ENCODE measurements at places on chromosomes 4 and X. TPM values are rescaled to one million over a fixed set of nuclear protein-coding genes. Genes with fewer than 3 reads are reported as not detected.

- no peak for DNase-seq
- no peaks in the 10 kb centered on the region for H3K36me3 ChIP-seq
- H3K4me1 ChIP-seq: peaks cover 1% of the 10 kb centered on the region
- no peak overlapping the region for H3K27ac ChIP-seq
- H3K27me3 ChIP-seq: peaks cover 6% of the 10 kb centered on the region
Measured at GRCh38 chr4:1975391-1975801, 33.4 kb downstream of the NELFA start.

DNA sequence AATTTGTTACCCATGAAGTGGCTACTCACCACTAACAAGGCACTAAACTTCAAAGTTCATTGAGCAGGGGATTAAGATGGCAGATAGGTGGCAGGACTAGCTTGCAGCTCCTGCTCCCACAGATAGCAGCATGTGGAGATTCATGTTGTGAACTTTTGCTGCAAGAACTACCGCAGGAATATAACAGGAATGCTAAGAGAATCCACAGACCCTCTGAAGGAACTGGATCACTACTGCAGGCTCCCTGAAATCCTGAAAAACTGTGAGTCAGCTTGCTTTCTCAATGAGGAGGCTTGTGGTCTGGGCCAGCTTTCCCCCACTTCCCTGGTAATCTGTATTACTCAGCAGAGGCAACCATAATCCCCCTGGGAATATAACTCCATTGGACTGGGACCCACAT lies 118.5 kb upstream of the VCX2 start:
- no peaks in the 10 kb centered on the region for H3K27me3 ChIP-seq
- H3K36me3 ChIP-seq: no peaks in the 10 kb centered on the region
- H3K4me3 ChIP-seq: no peak overlapping the region

DNA sequence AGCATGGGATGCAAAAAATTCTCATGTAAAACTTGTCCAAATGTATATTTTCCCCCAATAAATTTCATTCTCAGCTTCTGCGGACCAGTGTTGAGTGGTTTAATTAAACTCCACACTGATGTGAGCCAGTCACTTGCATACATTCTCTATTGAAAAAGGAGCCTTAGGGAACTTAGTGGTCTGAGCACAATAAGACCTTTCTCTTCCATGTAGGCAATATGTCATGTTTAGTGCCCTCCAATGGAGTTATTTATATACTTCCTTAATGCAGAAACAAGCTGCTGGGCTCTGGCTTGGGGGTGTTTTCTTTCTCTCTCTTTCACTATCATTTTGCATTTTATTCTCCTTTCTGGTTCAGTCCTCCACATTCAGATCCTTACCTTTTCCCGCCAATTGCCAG lies 196.9 kb downstream of the ANAPC10 start:
- DNase-seq: no peak
- no peaks in the 10 kb centered on the region for H3K36me3 ChIP-seq
- no peaks in the 10 kb centered on the region for H3K27me3 ChIP-seq
- peak overlapping the region; percentile 19 for H3K27ac ChIP-seq

DNA sequence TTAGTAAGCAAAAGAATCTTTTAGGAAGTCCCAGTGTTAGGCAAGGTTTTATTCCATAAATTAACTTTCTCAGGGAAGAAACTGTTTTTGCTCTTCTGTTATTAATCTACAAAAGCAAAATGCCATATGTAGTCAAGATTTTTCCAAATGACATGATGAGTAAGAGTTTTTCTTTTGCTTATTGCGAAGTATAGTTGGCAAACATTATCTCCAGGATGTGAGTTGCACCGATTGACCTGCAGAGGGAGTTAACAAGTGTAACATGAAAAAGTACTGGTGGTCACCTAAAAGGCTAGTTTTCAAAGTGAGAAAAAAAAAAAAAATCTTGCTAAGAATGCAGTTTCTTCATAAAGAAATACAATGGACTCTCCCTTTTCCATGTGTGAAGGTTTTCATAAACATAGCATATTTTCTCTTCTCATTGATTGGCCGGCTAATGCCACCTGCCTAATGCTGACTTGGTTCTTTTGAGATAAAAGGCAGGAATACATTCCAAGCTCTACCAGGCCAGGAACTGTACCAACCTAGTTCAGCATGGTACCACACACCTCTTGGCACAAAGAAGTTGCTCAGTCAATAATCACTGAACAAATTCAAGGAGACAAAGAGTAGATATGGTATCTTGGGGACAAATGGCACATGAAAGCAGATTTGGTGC lies 100.2 kb downstream of the LNX1 start:
- H3K27me3 ChIP-seq: no peaks in the 10 kb centered on the region
- peaks cover 10% of the 10 kb centered on the region for H3K36me3 ChIP-seq
- no peak for DNase-seq
- H3K4me3 ChIP-seq: no peak overlapping the region
- H3K27ac ChIP-seq: no peak overlapping the region

DNA sequence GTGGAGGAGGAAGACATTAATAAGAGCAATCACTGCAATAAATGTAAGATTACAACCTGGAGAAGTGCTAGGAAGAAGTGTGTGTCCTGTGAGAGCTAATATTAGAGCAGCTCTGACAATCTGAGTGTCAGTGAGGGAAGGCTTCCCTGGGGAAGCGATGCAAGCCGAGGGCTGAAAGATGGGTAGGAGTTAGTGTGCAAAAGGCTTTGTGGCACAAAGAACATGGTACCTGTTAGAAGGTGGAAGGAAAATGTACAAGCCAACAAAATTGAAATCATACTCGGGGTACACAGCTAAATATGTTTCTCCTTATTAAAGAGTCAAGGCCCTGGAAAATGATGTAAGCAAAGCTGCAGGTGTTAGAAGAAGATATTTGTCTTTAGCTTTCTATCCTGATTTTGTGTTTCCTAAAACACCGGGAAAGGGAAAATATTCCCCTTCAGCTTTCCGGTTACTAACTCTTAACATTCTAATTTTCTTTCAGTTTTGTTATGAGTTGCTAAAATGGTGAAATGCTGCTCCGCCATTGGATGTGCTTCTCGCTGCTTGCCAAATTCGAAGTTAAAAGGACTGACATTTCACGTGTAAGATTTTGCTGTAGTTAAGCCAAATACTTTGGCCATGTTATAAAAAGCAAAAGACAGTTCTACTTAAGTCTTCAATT lies 808 bp downstream of the THAP6 start:
- H3K36me3 ChIP-seq: no peaks in the 10 kb centered on the region
- peaks cover 4% of the 10 kb centered on the region for H3K4me1 ChIP-seq
- no peak for DNase-seq
- H3K27me3 ChIP-seq: peaks cover 2% of the 10 kb centered on the region
- H3K4me3 ChIP-seq: no peak overlapping the region
- peak overlapping the region; percentile 88 for H3K27ac ChIP-seq

- no peak overlapping the region for H3K27ac ChIP-seq
- H3K27me3 ChIP-seq: no peaks in the 10 kb centered on the region
- H3K4me3 ChIP-seq: no peak overlapping the region
- no peaks in the 10 kb centered on the region for H3K4me1 ChIP-seq
- DNase-seq: no peak
- H3K36me3 ChIP-seq: no peaks in the 10 kb centered on the region
Measured at GRCh38 chr4:10225096-10225495, 108.5 kb upstream of the WDR1 start.

DNA sequence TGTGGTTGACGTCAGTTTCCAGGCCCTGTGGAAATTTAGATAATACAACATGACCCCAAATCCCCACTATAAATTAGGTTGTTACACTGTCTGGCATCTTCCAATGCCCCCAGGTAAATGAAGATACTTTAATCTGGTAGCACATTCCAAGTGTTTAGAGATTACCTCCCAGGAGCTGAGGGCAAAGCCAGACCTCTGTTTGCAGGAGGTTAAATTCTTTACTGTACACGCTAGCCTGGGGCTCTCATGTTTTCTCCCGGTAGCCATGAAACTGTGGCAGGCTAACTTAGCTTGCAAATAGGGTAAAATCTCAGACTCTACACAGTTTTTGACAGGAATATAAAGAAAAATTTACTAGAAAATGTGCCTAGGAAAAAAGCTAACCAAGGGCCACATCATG lies 450.0 kb downstream of the PDGFC start:
- peaks cover 2% of the 10 kb centered on the region for H3K4me1 ChIP-seq
- H3K36me3 ChIP-seq: no peaks in the 10 kb centered on the region
- H3K4me3 ChIP-seq: no peak overlapping the region
- H3K27me3 ChIP-seq: no peaks in the 10 kb centered on the region
- H3K27ac ChIP-seq: no peak overlapping the region
- no peak for DNase-seq

GRCh38 chr4:124806403-124806802 lies 93.9 kb upstream of the ANKRD50 start:
- no peaks in the 10 kb centered on the region for H3K27me3 ChIP-seq
- H3K4me3 ChIP-seq: no peak overlapping the region
- H3K27ac ChIP-seq: no peak overlapping the region
- peaks cover 2% of the 10 kb centered on the region for H3K36me3 ChIP-seq
- DNase-seq: no peak

Gene MAD2L1
- total RNA-seq: 13.7 TPM

Gene BMPR1B
- total RNA-seq: 2.4 TPM

Gene CDK16
- 181 TPM for total RNA-seq

Gene SPANXN3
- total RNA-seq: not detected

Gene STX18
- 26.3 TPM for total RNA-seq

Gene MAGEA11
- total RNA-seq: not detected

Gene NLGN3
- total RNA-seq: 3.1 TPM

Gene NHSL2
- 7.3 TPM for total RNA-seq

Gene WDR45
- 66.4 TPM for total RNA-seq

Gene EVC2
- 2.3 TPM for total RNA-seq
